ENCODE measurements at places on chromosomes 5 and 9.

- no peak for DNase-seq
Measured at GRCh38 chr9:134066526-134066912, 1.3 kb downstream of the BRD3 start.

DNA sequence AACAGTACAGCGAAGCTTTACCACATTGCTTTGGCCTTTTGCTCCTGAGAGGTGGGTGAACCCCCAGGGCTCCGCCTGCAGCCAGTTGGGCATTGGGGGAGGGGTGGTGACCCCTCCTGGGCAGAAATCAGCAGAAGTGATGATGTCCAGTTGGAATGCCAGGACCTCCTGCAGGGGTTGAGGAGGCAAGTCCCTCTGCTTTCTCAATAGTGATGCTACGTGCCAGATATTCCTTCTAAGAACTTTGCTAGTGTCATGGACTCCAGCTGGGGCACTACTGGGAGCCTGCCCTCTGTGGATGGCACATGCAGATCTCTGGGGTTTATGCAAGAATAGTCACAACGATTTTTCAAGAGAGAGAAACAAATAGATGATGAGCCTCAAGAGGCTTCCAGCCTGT is 95.6 kb downstream of the NDFIP1 start:
- DNase-seq = no peak

- no peak for DNase-seq
Measured at GRCh38 chr9:19026375-19026774, 6.6 kb downstream of the SAXO1 start.

- DNase-seq = no peak
Measured at GRCh38 chr5:143063175-143063970, 293.2 kb downstream of the ARHGAP26 start.

DNA sequence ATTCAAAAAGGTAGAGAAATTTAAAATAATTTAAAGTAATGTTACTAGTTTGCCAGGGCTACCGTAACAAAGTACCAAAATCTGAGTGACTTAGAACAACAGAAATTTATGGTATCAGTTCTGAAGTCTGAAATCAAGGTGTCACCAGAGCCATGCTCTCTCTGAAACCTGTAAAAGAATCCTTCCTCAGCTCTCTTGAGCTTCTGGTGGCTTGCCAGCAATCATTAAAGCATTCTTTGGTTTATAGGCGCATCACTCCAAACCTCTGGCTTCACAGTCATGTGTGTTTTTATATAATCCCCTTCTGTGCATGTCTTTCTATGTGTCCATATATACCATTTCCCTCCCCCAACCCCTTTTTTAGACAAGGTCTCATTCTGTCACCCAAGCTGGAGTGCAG is 220.3 kb downstream of the COX7C start:
- no peak for DNase-seq

DNA sequence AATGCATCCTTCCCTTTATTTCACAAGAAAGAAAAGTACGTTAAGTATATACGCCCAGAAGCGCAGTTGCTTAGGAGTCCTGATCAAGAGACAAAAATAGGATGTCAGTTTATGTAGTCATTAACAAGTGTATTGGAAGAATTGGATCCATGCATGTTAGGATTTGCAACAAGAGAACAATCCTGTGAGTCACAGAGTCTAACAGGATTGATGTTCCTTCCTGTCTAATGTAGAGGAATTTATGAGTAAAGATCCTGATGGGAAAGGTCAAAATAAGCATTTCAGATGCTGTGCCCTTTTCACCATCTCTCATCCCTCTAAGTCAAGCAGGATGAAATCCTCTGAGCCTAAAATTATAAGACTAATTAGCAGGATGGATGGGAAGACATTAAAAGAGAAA is 406.0 kb upstream of the GRIA1 start:
- no peak for DNase-seq

DNA sequence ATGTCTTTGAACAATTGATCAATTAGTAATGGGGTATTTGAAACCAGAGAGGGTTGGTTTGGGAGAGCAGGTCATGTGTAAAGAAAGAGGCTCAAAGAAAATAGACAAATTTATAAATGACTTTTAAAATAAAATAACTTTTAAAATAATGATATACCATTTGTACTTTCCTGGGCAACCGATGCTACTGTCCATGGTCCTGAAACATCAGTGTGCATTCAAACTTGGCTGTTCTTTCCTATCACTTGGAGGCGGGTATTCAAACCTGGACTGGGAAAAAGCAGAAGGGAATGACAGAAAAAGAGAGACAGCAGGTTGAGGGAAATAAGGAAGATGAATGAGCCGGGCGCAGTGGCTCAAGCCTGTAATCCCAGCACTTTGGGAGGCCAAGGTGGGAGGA is 1446.4 kb upstream of the WWC1 start:
- DNase-seq = no peak

DNA sequence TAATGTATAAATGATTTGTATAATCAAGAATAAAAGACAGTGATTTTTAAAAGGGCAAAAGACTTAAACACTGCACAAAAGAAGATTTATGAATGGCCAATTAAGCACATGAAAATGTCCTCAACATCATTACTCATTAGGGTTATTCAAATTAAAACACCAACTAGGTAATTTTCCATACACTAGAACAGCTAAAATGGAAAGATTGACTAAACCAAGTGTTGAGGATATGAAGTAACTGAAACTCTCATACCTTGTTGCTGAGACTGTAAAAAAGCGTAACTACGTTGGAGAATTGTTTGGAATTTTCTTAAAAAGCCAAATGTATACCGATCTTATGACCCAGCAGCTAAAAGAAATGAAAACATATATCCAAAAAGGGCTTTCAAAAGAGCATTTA is 144.9 kb downstream of the SGCD start:
- DNase-seq = no peak

DNA sequence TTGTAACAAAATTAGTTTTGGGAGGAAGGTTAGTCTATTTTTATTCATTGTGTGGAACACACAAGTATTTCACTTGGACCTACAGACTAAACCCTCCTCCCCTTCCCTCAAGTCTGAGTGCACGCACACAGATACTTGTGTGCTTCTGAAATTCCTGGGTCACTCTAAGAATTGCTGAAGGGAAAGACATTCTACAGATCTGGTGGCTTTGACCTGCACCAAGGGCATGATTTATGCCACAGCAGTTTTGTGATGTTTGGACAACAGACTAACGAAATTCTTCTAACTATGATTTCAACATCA is 150.5 kb downstream of the ARL15 start:
- DNase-seq = no peak

- DNase-seq = peak; percentile 14
Measured at GRCh38 chr9:21317956-21318923, 13.1 kb upstream of the IFNA5 start.

GRCh38 chr5:100900142-100900795 is 2.8 kb downstream of the ST8SIA4 start:
- peak; percentile 32 for DNase-seq

DNA sequence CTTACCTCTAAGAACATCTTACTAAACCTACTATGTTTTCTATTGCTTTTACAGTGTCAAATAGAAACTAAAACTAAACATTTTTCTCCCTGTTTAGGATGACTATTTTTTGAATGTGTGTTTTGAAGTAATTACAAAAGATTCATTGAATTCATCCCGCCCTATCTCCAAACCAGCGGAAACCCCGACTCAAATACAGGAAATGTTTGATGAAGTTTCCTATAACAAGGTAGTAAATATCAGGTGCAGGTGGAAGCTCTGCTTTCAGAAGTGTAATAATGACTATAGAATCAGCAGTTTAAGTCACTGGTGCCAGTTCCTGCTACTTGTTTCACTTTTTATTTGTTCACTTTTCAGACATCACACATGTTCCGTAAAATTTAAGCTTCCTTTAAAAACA is 20.0 kb downstream of the ERAP2 start:
- DNase-seq = no peak

- DNase-seq = no peak
Measured at GRCh38 chr9:136317695-136318094, 9.6 kb upstream of the GPSM1 start.

DNA sequence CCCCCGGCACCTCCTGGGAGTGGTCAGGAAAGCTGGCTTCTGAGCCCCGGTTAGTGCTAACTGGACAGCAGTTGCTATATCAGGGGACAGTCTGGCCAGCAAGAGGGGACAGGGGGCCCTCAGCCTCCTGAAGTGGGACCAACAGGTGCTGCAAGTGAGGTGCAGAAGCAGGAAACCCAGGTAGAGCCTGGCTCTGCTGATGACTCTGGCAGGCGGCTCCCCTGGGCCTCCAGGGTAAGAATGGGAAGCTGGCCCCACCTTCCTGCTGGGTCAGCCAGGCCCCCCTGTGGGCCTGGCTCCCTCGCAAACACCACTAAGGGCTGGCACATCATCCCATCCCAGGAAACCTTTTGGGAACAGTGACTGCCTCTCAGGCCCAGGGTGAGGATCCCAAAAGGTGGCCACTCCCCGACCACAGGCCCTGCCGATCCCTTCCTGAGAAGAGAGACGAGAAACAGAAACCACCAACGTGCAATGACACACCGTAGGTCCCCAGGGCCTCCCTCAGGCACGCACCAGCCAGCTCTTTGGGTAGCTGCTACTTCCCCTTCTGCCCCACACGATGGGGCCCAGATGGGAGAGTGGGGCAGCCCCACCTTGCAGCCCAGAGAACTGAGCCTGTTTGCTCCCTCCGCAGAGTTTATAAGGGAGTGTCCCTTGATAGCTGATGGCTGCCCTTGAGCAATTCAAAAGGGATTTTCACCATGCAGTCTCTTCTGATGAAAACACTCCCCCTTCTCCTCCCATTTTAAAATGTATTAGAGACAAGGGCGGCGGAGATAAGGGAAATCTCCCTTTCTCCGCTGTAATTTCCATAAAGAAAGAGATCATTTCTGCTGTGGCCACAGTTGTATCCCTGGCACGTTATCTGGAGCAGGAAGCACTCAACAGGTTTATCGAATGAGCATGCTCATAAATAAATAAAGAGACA is 76.8 kb downstream of the STK10 start:
- peak; percentile 71 for DNase-seq

- no peak for DNase-seq
Measured at GRCh38 chr9:111250875-111251842, 78.9 kb downstream of the OR2K2 start.

DNA sequence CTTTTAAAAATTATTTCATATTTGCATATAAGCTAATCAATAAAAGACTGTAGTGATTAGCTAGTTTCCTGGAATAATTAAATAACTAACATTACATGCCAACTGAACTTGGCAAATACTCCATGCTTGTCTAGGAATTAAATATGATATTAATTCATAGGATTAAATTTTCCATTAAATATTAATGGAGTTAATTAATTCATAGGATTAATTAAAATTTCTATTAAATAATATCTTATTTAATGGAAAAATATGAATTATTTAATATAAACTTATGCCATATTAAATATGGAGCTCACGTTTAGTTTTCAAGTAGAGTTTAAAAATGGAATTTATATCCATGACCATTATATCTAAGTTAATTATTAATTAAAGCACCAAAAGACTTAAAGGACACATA is 517.8 kb upstream of the DAB2 start:
- no peak for DNase-seq

DNA sequence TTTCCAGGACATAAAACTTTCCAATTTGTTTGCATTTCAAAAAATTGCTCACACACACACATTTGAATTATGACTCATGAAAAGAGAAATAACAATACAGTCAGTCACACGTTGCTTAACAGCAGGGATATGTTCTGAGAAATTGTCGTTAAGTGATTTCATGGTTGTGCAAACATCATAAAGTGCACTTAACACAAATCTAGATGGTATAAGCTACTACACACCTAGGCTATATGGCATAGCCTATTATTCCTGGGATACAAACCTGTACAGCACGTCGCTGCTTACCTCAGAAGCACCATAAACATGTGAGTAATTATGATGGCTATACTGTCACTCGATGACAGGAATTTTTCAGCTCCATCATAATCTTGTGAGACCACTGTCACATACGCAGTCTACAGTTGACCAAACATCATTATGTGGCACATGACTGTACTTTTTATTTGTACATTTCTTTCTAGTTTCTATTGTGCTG is 378.2 kb downstream of the ACTL7B start:
- DNase-seq = no peak

- no peak for DNase-seq
Measured at GRCh38 chr9:93378276-93378675, 73.2 kb upstream of the FAM120A start.

GRCh38 chr9:133980864-133981588 is 11.1 kb downstream of the VAV2 start:
- DNase-seq = no peak

GRCh38 chr5:60820593-60821487 is 23.2 kb downstream of the ELOVL7 start:
- no peak for DNase-seq

DNA sequence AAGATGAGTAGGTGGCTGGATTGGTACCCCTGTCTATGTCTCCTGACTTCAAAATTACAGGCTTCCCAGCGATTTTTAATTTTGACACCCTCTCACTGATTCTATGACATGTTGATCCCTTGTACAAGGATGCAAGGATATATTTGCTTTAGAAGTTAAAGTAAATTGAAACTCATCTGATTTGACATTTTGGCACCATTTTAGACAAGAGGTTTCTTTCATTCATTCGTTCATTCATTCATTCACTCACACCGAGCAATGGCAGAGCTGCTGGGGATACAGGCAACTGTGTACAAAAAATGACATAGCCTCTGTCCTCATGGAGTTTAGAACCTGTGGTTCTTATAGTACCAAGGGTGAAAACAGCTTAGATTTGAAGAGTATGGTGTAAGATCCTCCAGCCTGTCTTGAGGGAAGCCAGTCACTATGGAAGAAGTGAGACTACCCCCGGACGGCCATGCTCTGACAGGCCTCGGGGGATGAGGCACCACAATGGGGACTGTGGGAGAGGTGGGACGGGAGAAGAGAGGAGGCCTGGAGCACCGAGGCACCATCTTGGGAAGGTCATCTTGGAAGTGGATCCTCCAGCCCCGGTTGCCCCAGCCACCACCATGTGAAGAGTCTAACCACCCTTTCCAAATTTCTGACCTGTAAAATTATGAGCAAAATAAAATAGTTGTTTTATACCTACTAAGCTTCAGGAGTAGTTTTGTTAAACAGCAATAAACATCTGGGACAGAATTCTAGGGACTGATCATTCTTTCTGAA is 16.2 kb downstream of the STC2 start:
- no peak for DNase-seq

DNA sequence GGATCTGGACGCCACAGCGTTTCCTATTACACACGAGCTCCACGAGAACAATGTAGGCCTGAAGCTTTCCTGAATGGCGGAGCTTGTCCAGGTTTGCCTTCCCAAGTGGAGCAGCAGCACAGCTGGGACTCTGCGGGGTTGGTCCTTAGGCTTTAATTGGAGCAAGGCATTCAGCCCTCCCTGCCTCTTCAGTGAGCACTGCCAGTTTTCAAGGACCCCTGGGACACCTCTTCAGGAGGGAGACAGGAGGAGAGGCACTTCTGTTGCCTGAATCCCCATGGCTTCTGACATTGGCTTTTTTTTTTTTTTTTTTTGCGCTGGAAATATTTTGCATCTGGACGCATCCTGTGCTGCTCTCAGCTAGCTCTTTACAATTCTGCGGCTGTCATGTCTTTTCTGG is 179.4 kb downstream of the SEMA6A start:
- no peak for DNase-seq

DNA sequence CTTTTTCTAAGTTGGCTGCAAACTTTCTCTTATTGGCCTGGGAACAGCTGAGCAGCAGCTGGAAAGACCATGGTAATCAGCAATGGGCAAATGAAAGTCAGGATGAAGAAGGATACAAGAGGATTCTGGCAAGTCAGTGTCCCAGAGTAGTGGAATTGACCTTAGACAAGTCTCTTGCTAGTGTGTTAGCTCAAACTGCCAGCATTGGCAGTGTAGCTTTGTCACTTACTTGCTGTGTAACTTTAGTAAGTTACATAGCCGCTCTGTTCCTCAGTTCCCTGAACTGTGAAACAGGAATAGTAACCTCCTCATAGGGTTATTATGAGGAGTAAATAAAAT is 3.6 kb downstream of the ALDH1A1 start:
- DNase-seq = no peak
